Adrenal gland (tissue), 19 donors: ENCODE measurements at places on chromosomes 6 and 20. TPM values are rescaled to one million over a fixed set of nuclear protein-coding genes. Genes with fewer than 3 reads are reported as not detected.

- H3K4me1 ChIP-seq: no peaks in the 10 kb centered on the region
- H3K27ac ChIP-seq: no peak overlapping the region
- no peaks in the 10 kb centered on the region for H3K27me3 ChIP-seq
- no peaks in the 10 kb centered on the region for H3K36me3 ChIP-seq
- no peak overlapping the region for H3K4me3 ChIP-seq
These were observed 279.7 kb downstream of the CDC5L start for GRCh38 chr6:44667226-44667625.

Gene CAP2
- 8.6 TPM for polyA plus RNA-seq

Gene BANF2
- polyA plus RNA-seq: not detected

Gene OPN5
- polyA plus RNA-seq: not detected
